Non-pigmented ciliary epithelial cell (primary cell): ENCODE measurements at places on chromosomes 5 and 9.

DNA sequence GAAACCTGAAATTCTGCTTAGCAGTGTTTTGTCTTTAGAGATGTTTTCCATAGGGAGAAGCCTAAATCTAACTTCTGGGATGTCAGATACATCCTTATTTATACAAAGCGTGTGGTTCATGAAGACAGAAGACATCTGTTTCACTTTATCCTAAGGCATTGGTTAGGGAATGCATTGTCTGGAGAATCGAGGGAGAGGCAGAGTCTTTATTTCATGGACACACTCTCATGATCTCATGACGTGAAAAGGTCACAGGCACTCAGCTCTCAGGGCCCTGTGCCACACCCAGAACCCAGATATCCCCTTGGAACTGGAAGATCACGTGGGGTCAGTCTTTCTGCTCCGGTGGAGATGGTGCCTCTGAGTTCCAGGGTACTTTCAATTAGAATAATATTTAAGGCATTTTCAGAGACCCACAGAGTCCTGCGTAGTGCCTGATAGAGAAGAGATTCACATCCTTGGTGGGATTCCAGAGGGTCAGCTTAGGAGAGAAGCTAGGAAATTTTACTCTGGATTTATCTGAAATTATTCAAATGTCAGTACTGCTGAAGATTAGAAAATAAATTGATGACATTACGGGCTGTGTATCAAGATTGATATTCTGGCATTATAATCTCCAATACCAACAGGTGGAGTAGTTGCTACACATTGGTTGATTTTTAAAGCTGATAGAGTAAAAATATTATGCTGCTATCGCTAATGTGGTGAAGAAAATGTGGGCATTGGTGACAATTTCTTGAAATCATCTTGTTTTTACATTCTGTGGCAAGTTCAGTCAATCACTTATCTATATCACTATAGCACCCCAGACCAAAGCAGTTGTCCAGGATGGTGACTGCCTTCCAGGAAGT, 378.3 kb downstream of the MTRR start:
- DNase-seq, result no peak

DNA sequence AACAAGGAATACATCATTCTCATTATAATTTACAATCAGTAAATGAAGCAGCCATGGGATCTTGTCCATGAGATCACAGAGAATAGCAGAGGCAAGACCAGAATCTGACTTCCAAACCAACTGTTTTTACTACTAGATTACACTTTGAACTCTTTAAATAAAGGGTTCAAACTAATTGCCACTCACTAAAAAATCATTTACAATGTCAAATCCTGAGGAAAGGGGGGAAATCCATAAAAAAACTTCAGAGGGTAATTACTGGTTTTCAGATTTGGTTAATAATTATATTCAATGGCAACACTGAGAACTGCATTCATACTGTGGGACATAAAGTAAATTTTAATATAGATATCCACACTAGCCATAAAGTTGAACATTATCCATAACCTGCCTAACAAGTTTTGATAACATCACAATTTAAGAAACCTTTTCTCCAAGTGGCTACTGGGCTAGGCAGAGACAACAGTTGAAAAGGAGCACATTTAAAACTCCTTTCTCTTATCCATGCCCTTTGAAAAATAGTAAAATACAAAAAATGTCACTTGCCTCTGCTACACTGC, 15.9 kb downstream of the PLPP1 start:
- no peak for DNase-seq

GRCh38 chr9:28539434-28540070, 966.3 kb upstream of the C9orf72 start:
- no peak for DNase-seq

- DNase-seq, result no peak
Observed at GRCh38 chr5:1958211-1959010, 75.7 kb upstream of the IRX4 start.

DNA sequence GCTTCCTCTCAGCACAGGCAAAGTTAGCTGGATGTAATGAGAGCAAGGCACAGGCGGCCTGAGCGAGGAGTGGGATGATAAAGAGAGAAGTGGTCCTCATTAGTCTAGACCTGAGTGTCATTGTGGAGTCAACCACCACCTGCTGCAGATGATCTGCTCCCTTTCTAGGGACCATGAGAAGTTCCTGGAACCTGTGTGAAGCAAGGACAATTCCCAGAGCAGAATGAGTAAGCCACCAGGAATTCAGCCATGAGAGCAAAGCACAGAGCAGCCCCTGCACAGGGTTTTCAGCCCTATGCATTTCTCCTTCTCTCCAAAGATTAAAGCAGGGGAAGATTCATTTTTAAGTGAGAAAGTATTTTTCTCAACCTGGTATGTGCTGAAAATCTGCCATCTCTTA, 146.8 kb upstream of the SPEF2 start:
- no peak for DNase-seq

DNA sequence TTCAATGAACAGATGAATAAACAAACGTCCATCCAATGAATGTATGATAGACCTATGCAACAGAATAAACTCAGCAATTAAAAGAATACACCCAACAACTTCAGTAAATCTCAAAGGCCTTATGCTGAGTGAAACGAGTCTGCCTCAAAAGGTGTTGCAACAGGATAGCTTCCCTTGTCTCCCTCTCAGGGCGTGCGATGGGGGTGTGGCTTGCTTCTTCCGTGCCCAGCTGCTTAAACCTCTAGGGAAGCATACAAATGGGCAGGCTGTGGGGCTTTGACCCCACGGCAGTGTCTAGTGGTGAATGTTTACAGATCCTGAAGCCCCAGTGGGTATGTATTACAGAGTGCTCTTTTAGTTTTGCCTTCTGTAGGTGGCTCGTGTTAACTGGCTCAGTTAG, 87.0 kb upstream of the CCL21 start:
- DNase-seq, result no peak

DNA sequence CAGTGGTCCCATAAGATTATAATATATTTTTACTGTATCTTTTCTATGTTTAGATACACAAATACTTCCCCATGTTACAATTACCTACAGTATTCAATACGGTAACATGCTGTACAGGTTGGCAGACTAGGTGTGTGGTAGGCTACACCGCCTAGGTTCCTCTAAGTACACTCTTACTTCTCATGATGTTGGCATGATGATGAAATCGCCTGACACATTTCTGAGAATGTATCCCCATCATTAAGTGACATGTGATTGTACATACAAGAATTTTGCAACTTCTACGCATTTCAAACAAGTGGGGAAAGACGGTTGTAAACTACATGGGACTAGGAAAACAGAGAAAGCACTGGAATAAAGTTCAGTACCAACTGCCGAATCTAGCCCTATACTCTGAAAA, 53.3 kb downstream of the SETX start:
- DNase-seq, result no peak

- no peak for DNase-seq
Observed at GRCh38 chr5:180340856-180341255, 12.3 kb downstream of the GFPT2 start.

DNA sequence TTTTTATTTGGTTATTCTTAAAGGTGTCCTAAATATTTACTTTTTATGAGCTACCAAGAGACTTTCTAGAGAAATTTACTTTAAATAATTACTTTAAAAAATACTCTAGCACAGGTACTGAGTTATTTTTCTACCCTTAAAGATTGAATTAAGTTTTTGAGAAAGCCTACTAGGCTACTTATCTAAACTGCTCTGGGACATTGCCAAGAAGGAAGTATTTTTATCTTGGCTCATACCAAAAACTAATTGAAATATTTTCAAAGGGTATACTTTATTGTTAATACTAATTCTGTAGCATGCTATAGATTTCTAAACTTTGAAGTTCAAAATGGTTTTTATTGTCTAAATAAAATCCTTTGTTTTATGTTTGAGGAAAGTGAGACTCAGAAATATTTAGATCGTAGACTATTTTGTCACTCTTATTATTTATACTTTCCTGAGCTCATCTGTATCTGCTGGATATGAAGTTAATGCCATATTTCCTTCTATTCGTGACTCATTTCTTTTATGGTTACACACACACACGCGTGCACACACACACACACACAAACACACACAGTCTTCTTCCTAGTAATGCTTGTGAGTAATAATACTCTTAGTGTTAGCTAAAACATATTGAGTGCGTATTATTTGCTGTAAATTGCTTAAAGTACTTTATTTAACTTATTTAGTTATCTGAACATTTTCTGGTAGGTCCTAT, 89.5 kb downstream of the MAN2A1 start:
- DNase-seq, result no peak

DNA sequence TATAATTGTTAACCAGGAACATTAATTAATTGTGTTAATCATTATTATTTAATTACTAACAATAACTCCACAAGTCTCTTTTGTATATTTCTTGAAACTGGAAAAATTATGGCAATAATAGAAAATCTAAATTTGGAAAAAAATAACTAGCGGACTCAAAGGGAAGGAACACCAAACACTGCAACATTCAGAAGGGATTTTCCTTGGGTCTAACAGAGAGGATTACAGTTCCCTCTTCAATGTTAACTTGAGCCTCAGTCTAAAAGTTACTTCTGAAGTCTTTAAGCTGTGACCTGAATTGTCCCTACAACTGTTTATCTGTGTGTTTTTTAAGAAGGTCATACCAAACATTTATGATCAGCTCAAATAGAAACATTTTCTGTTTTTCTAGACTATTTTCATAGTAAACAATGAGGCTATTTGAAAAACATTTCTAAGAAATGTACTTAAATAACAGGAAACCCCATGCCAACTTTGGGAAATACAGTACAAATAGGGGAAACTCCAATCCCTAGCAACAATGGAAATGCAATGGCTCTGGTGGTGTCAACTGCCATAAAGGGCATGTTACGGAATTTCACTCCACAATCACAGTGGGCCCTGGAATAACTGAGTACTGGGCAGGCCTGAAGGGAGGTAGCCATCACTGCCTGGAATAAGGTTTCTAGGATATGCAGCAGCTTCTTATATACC, 61.2 kb downstream of the MCTP1 start:
- no peak for DNase-seq

DNA sequence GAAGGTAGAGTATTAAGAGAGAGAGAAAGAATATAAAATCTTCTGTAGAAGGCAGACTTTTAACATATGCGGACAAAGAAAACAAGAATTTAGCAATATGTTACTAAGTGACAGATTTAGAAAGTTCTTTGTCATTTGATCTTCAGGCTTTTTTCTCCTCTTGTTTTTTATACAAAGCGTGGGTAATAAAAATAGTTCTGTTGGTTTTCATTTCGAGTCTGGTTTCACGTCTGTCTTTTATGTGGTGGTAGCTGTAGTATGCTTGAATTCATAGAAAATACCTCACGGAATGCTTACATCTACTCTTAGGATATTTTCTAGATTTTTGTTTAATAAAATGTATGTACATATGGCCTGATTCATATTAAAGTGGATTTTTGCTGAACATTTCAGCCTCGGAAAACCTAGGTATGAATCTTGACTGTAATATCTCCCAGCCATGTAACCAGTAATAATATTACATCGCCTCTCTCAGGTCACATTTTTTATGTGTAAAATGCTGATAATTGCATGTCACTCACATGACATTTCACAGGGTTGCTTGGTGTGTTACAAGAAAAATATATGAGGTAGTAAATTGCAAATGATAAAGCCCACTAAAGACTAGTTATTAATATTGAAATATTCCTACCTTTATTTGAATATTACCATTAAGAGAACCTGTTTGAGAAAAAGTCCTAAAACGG, 72.5 kb upstream of the TAF11L2 start:
- DNase-seq, result no peak

DNA sequence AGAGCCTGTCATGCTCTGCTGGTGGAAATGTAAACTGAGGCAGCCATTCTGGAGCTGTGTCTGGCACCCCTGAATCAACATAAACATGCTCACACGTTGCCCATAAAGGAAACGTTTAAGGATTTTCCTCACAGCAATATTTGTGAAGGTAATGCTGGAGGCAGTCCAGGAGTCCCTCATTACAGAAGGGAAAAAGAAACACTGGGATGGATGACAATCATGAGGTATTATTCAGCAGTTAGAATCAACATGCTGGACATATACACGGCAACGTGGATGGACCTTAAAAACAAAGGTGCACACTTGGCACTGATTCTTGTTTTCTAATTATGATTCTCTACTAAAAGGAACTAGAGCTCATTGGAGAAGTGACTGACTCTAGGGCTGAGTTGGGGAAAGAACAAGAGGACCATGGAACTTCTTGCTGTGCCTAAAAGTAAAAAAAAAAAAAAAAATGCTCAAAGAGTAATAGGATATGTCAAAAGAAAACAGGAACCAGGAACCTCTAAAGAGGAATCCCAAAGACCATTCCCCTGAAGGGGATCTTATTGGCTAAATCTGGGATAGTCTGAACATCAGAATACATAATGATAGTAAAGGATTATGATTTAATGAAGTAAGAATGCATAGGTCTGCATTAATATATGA, 18.6 kb downstream of the B4GALT1 start:
- no peak for DNase-seq

DNA sequence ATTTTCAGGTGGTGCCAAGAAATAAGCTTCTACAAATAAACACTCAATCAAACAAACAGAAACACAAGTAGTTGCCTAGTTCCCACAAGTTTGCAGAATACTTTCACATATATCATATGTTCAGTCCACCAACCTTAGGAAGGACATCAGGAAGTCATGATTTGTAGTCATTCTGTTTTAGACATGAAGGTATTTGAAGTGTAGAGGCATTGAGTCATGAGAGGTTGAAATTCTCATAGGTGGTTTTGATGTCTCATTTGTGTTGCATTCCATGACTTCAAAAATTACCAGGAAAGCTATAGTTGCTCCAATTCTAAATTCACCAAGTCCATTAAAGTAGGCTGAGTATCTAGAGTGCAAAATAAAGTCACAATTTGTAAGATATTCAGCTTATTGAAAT, 159.0 kb downstream of the KCTD16 start:
- DNase-seq, result no peak

DNA sequence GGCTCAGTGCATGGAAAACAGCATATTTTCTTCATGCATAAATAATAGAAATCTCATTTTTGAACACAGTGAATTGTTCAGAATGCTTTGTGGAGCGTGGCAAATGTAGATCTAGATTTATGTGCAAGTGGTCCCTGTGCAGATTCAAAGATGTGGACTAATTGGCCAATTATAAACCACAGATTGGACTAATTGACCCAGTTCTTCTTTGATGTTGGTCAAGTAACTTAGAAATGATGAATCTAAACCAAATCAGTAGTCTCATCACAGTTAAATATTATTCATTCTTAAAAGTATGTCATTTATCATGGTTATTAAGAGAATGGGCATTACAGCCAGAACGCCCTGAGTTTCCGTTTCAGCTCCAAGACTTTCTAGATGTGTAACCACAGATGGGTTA, 11.7 kb upstream of the PDE4D start:
- no peak for DNase-seq

GRCh38 chr5:139391570-139392323, 2.0 kb upstream of the MZB1 start:
- DNase-seq, result no peak

- DNase-seq, result no peak
Observed at GRCh38 chr5:162209005-162209605, 141.5 kb downstream of the GABRG2 start.

- no peak for DNase-seq
Observed at GRCh38 chr9:78046112-78046511, 14.5 kb upstream of the GNAQ start.

DNA sequence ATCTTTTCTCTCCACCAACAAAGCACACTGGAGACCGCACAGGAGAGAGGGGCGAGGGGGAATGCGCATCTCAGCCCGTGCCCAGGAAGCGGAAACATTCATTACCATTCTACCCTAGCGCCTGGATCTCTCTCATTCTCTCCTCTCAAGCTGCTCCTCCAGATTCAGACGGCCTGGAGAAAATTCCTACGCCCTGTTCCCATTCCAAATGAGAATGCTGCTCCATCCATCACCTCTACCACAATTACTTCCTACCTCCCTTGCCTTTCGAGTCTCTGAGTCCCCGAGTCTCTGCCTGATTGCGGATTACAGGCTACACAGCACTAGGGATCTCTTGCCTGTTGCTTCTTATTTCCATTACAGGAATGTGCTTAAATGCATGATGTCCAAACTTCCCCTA, 6.7 kb downstream of the DDX31 start:
- DNase-seq, result no peak
